ENCODE measurements at places on chromosomes 1 and 21.
A peak's percentile ranks its signal among the peaks of the same experiment; 100 is the strongest.

DNA sequence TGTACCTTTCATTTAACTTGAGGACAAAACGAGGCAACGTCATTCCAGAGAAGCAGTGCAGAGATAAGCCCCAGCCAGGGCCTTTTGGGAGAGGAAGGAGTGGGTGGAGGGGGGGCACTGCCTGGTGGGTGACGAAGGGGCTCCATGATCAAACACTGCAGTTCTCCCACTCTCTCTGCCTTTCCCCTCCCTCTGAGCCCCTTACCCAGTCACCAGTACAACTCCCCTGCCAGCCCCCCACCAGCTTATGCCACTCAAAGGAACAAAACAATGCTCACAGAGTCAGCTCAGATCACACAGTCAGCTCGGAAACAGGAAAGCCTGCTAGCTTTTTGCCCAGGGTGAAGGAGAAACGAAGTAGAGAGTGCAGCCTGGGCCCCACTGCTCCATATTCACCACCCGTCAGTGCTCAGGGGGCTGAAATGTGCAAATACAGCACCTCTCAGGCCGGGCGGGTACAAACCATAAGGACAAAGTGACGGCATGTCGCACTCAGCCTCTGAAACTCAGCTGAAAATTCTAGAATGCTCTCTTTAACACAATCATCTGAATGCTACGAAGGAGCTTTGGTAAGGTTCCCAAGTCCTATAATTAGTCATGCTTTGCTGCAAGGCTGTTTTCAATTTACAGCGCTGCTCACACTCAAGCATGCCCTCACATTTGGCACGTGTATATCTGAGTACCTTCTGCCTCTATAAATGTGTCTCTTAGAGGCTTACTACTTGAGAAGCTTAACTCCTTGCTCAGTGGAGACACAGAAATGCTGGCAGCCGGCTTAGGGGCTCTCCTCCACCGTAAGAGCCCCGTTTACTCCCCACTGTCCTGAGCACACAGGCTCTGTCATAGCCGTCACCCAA lies 65.8 kb upstream of the RAB4A start:
- no peak for DNase-seq

DNA sequence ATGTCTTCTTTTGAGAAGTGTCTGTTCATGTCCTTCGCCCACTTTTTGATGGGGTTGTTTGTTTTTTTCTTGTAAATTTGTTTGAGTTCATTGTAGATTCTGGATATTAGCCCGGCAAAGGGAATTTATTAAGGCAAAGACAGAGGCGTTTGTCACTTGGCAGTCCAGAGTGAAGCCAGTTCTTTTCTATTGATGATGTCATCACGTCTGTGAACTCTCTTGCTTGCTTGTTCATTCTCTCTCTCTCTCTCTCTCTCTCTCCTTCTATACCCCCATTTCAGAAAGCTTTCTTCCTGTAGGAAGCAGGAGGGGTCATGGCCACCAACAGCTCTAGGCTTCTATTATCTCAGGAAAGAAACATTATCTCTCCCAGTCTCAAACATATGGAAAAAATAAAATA lies 291.3 kb downstream of the OMA1 start:
- DNase-seq = no peak

DNA sequence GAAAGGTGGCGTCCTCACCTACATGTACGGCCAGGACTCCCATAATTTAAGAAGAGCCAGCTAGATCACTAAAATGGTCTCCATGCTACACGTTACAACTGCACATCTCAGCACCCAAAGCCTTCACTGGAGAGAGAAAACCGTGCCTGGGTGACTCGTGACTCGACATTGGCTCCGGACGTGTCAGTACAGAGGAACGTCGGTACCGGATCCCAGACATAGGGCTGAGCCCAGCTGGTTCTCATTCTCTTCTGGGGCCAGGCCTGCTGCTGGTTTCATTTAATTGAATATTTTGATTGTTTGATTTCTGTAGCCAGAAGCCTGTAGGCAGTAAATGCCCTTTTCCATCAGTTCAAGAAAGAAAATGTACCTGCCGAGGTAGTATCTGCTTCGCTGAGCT lies 93.1 kb downstream of the HHIPL2 start:
- DNase-seq = peak; percentile 53

GRCh38 chr1:214429951-214430770 lies 121.2 kb downstream of the PTPN14 start:
- DNase-seq = no peak

- peak; percentile 83 for DNase-seq
These were observed 122.1 kb upstream of the SERBP1 start for GRCh38 chr1:67552336-67552759.

DNA sequence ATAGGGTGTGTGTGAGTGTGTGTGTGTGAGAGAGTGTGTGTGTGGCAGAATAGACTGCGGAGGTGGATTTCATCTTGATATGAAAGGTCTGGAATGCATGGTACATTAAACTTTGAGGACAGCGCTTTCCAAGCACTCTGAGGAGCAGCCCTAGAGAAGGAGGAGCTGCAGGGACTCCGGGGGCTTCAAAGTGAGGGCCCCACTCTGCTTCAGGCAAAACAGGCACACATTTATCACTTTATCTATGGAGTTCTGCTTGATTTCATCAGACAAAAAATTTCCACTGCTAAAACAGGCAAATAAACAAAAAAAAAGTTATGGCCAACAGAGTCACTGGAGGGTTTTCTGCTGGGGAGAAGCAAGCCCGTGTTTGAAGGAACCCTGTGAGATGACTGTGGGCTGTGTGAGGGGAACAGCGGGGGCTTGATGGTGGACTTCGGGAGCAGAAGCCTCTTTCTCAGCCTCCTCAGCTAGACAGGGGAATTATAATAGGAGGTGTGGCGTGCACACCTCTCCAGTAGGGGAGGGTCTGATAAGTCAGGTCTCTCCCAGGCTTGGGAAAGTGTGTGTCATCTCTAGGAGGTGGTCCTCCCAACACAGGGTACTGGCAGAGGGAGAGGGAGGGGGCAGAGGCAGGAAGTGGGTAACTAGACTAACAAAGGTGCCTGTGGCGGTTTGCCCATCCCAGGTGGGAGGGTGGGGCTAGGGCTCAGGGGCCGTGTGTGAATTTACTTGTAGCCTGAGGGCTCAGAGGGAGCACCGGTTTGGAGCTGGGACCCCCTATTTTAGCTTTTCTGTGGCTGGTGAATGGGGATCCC lies 18.3 kb upstream of the HDAC1 start:
- DNase-seq = peak; percentile 50

- DNase-seq = peak; percentile 41
These were observed 25.7 kb downstream of the TMPRSS2 start for GRCh38 chr21:41482301-41482700.

DNA sequence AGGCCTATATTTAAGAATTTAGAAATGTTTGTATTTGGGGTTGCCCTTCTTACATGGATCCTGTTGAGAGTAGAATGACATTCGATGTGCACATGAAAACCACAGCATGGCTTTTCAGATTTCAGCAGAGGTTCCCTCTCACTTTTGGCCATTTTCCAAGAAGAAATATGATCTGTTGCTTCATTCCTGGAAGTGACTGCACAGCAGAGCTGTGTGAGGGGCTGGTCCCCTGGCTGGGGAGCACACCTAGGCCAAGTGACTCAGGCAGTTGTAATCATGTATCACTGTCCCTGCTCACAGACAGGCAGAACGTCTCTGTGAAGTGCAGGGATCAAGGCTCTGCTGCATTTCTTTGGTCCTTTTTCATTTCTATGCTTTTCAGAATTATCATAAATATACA lies 32.3 kb downstream of the AGT start:
- peak; percentile 91 for DNase-seq

- no peak for DNase-seq
These were observed 22.3 kb downstream of the AGT start for GRCh38 chr1:230691615-230692014.

- no peak for DNase-seq
These were observed 35.7 kb upstream of the SYT6 start for GRCh38 chr1:114189398-114189797.

- no peak for DNase-seq
These were observed 544.2 kb downstream of the RWDD3 start for GRCh38 chr1:95778217-95778616.

Data from DMS53 (cell line).